ENCODE measurements at places on chromosomes 1 and 21.

- DNase-seq = no peak
These were observed 105.2 kb downstream of the MRPL39 start for GRCh38 chr21:25501996-25502665.

- no peak for DNase-seq
These were observed 17.9 kb downstream of the STK40 start for GRCh38 chr1:36367798-36368197.

GRCh38 chr1:103459346-103459745, 66.2 kb upstream of the RNPC3 start:
- no peak for DNase-seq

DNA sequence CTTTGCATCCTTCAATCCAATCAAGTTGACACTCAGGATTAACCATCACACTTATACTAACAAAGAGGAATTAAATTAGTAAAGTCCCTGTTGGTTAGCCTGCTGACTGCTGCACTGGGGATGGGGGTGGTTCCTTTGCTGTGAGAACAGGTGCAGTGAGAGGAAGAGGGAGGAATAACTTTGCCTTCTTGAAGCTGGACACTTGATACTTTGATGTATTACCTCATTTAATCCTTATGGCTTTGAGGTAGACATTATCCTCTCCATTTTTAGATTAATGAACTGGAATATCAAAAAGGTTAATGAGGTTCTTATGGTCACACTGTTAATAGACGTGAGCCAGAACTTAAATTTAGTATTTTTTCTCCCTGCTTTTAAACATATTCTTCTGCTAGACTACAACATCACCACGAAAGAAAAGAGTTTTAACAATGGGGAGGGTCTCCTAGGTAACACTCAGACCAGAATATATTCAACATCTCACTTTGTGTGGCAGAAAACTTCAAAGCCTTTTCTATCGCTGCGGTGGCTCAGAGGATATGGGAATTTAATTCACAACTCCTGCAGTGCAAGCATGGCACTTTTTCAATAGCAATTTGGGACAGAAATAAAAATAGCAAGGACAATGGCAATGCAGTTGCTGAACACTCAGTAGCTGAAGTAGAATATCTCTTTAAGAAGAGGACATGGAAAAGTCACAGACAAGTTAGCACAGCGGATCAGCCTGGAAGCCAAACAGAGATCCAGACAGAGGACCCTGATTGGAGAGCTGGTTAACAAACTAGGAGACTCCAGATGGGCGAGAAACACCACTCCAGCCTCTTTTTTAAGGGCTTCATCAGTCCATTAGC, 68.8 kb upstream of the DNAH14 start:
- DNase-seq = no peak

GRCh38 chr1:58256041-58256440, 290.5 kb downstream of the OMA1 start:
- no peak for DNase-seq

DNA sequence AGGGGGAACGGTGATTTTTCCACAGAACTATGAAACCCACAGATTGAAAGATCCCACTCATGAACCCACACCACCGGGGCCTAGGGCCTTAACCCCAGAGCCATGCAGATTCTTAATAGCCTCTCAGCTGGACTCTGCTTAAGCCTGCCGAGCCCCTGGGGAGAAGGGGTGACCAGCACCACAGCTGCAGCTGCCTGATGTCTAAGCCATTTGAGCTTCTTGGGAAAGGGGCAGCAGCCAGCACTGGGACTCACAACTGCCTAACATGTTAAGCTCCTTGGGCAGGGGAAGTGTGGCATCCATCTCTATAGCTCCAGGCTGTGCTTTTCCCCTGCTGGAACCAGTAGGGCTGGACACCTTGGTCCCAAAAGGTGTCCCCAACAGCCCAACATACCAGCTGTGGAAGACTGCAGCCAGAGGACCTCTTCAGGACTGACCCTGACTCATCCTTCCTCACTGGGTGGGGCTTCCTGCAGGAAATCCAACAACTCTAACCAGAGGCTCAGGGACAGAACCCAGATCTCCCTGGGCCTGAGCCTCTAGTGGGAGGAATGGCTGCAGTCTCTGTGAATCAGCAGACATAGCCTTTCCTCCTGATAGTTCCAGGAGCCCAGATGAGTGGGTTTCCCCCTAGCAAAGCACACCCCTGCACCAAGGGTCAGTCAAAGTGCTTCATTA, 34.6 kb upstream of the FMO3 start:
- no peak for DNase-seq

- no peak for DNase-seq
These were observed 42.9 kb downstream of the NFIA start for GRCh38 chr1:61125263-61125662.

DNA sequence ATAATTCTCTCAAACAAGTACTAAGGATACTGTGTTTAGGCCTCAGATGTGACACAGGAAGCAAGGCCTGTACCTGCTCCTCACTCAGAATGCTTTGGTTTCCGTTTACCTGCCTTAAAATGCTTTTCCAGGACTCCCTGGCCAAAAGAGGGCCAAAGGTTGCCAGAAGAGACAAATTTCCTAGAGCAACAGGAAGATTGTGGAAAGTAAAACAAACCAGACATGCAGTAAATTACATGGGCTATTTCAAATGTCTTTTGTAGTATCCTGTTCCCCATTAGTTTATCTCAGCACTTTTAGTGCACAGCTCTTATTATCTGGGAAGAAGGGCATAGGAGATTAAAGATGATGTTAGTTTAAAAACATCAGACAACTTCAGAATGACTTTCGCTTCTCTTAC, 280.0 kb downstream of the NFIA start:
- no peak for DNase-seq

DNA sequence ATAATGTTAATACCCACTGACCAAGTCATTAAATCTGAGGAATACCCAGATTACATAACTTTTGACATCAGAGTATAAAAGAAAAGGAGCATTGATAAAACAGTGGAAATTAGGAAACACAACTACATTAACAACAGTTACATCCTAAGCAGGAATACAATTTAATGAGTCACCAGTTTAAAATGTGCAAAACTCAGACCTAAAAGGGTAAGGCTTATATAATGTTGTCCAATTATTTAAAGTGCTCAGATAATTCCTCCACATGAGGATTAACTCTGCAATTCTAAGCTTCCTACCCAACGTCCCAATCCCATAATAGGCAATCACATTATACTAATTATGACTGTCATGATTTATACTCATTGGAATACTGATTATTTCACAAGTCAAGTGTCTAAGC, 50.5 kb downstream of the ABL2 start:
- DNase-seq = no peak

DNA sequence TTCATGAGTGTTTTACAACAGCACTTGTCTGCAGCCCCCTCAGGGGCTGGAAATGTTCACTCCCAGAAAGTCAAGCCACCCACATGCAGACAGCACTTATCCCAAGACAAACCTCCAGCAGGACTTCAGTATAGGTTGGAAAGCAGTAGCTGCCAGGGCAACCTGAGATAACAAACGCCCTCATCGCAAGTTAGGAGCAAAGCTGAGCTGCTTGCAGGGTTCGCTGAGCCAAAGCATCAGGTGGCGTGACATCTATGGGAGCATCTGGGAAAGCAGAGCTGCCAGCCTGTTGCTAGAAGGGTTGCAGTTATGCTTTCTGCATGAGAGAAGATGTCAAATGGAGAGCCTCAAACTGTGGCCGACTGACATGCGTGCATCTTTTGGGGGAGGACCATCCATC, 4.2 kb upstream of the STXBP3 start:
- no peak for DNase-seq

DNA sequence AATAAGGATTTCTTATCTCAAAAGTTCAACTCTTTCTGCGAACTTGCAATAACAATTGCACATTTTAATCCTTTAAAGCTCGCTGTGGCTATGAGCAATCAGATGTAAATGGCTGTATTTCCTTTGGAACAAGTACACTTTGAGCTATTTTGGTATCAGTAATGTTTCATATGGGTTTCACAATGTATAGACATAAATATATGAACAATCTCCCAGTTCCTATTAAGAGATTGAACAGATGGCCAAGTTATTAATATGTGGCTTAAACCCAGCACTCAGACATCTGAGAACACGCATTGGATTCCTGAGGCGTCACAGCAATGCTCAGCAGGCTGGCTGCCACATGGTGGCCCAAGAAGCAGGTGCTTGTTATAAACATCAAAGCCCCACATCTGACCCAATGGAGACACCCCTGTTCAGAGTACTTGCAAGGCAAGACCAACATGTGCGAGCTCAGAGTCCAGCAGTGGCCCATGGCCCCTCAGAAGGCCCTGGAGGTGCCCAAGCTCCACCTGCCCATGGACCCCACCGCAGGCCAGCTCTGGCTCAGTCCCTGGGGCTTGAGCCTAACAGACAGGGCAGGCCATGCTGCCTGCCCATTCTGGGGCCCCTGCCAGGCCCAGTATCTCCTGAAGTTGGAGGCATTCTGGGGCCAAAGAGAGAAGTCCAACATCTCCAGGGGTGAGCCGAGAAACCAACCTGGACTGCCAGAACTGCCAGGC, 23.7 kb downstream of the PSMG1 start:
- DNase-seq = no peak

DNA sequence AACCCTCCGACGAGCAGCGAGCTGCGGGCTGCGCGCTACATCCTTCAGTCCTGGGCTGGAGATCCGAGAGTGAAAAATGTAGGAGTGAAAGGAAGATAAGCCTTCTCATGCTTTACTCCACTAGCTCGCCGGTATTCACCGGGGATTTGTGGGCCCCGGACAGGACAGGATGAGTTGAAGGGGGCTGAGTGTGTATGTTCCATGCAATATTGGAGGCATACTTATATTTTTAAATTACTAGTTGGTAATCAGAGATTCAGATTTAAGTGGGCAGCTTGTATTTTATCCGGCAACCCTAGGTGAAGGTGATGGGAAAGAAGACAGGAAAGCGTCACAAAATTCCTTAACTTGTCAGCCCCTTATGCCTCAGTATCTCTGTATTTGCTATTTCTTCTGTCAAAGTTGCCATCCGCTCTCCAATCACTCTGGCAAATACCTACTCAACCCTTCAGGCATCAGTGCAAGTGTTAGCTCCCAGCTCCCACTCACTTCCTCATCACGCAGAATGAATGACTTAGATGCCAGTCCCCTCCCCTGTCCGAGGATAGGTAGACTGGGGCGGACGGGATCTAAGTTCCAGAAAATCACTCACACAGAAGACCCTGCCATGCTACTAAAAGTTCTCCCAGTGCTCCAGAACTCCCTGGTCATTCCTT, 503 bp upstream of the PIGM start:
- no peak for DNase-seq

- no peak for DNase-seq
These were observed 140.4 kb downstream of the BRINP2 start for GRCh38 chr1:177311111-177311510.

All from stimulated activated CD8-positive, alpha-beta memory T cell treated with anti-CD3 and anti-CD28 coated beads, Interleukin-2, amount 100 ng/mL, for 1 hour (primary cell).